ENCODE measurements at places on chromosomes 16 and 17.
A peak's percentile ranks its signal among the peaks of the same experiment; 100 is the strongest.

- no peak for DNase-seq
These were observed 17.5 kb downstream of the SLFN12L start for GRCh38 chr17:35519906-35520442.

GRCh38 chr16:89297156-89297874 is 79.8 kb downstream of the ZNF778 start:
- no peak for DNase-seq

- DNase-seq: no peak
These were observed 306.0 kb downstream of the FOXL1 start for GRCh38 chr16:86884390-86884650.

DNA sequence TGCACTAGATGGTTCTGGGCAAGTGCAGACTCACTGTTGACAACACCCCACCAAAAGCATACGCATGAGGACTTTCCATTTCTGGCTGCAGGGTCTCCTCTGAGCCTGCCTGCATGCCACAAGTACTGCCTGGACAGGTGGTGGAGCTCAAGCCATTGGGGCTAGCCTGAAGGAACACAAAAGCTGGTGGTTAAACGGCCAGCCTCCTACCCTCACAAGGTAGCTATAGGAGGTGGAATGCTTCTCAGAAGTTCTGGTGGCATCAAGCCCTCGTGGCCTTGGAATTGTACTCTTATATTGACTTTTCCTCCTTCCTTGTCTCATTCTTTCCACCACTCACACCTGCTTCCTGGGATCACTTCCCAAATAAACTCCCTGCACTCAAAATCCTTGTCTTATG is 56.6 kb upstream of the BCAR1 start:
- no peak for DNase-seq

DNA sequence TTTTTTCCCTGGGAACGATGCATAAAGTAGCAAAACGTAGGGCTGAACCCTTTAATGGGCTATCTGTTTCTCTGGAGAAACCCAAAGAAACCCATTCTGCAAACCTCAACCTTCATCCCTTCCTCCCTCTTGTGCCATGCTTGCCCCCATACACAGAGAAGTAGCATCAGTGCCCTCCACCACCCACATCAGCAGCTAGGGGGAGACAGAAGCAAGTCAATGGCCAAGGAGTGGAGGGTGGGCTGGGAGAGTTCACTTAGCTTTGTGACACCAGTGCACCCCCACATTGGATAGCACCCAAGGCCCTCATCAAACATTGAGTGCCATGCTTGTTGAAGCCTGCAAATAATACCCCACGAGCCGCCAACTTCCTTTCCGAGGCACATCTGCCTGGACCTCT is 282.4 kb downstream of the ABCC12 start:
- no peak for DNase-seq

- DNase-seq: no peak
These were observed 17.5 kb downstream of the CHMP6 start for GRCh38 chr17:81009136-81009535.

DNA sequence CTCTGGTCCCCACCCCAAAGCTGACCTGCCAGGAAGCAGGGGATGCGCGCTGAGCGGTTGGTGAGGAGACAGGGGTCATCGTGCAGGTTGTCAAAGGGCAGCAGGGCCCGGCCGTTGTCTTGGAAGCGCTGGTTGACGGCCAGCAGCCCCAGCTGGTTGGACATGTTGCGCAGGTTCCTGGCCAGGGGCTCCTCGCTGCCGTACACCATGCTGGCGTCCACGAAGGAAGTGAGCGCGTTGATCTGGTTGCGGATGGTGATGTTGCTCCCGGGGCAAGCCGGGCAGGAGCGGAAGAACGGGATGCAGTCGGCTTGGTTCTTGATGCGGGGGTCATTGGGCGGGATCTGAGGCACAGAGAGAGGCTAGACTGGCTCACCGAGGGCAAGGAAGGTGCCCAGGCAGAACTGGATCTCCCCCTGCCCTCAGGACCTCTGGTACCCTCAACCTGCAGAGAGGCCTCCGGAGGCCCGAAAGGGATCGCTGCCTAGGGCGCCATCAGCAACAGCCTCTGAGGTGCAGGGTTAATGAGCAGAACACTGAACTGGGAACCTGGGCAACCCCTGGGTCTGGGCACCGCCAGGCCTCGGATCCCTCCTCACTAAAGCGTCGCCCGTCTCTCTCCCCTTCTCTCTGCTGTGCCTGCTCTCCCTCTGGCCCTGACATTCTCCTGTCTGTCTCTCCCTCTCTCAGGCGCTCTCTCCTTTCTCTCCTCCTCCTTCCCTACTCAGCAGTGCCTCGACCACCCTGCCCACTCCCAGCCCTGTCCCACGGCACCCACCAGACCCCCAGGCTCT is 2.7 kb downstream of the MPO start:
- DNase-seq: no peak

DNA sequence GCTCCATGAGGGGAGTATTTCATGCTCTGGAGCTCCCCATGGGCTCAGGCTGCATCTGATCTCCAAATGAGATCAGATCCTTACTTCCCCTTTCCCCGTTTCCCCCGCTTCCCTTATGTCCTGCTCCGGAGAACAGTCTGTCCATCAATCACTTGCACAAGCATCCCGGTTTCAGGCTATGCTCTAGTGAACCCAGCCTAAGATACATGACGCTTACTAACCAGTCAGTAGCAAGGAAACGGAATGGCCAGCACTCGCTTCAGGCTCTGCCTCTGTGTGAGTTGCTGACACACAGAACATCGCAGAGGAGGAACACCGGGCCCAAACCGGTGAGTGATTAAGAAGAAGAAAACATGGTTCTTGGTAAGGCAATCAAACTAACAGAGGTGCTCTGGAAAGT is 9.4 kb upstream of the ATP5MC1 start:
- DNase-seq: no peak

GRCh38 chr16:77732241-77732946 is 10.1 kb downstream of the NUDT7 start:
- no peak for DNase-seq

DNA sequence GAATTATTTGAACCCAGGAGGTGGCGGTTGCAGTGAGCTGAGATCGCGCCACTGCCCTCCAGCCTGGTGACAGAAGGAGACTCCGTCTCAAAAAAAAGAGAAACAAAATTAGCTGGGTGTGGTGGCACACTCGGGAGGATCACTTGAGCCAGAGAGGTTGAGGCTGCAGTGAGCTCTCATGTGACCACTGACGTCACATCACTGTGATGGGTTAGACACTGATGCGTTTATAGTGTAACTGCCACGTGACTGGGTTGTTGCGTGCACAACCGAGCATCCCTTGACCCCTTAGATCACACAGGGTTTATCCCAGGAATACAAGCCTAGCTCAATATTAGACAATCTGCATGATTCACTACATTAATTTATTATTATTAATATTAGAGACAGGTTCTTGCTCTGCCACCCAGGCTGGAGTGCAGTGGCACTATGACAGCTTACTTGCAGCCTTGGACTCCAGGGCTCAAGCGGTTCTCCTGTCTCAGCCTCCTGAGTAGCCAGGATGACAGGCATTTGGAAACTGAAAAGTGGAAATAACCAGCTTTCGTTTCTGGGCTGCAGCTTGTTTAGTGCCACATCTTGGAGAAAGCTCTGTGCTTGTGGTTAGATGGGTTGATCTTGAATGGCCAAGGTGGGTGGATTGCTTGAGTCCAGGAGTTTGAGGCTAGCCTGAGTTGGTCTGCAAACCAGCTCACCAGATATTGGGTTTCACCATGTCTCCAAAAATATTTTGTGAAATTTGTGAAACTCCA is 26.4 kb upstream of the ABR start:
- DNase-seq: no peak

- no peak for DNase-seq
These were observed 18.5 kb downstream of the PLLP start for GRCh38 chr16:57265850-57266530.

- no peak for DNase-seq
These were observed 18.3 kb downstream of the UNC13D start for GRCh38 chr17:75825748-75826370.

DNA sequence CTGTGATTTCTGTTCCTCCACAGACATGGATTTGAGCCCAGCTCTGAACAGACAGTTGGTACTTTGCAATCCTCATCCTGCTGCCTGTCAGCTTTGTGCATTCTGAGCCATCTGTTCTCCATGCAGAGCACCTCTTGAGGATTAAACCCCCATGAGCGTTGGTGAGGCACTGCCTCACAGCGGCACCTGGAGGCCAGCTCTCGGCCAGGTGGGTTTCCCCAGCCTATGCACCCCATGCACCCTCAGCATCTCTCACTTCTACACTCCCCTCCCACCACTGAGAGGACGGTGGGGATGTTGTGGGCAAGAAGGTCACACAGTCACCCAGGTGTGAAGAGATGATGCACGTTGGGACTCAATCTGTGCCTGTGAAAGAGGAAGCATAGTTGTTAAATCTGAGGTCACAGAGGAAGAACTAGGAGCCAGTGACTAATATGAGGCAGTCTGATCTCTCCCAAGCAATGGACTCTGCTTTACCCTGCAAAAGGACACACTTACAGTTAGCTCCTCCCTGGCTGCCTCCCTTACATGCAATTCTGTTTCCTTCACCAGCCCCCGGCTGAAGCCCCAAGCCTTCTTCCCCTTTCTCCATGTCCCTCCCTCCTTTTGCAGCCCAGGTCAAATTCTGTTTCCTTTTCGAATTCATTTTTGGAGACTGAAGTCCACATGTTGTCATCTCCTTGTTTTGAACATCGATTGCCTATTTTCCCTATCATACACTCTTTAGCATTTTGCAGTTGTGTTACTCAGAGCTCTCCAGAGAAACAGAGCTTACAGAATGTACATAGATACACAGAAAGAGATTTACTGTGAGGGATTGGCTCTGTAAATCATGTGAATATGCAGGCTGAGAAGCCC is 58.5 kb downstream of the HS3ST3B1 start:
- no peak for DNase-seq

DNA sequence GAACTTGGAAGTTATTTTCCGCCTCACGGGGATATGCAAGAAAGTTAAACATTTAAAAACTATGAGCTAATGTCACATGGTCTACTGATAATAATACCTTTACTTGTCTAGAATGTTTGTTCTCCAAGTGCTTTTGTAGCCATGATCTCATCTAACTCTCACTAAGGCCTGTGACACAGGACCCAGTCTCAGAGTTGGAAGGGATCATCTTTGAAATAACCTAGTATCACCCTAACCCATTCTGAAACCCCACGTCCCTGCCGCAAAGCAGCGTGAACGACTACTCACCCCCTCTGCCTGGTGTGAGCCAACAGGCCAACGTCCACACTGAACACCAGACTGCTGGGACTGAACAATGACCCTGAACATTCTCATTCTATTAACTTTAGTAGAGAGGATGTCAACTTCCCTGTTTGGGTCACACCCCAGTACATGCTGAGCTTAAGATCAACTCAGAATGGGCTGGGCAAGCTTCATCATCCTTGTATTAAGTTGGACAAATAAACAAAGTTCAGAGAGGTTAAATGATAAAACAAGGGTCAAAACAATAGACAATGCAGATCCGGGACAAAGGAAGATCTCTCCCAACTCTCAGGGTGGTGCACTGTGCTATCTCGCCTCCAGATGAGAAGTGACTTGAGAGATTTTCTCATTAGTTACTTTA is 54.8 kb upstream of the BCAR1 start:
- DNase-seq: peak; percentile 47

DNA sequence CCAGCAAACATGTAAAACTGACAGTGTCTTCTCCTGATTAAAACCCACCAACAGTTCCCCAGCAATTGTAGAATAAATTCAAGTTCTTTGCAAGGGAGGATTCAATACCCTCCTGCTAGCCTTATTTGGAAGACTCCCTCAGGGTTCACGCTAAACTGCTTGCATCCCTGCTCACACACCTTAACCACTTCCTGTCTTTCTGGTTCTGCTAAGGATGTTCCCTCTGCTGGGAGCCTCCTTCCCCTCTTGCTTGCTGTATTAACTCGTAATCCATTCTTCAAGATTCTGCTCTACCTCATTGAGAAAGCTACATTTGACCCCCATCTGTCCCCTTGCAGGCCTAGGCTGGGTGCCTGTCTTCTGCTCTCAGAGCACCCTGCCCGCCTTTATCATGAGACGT is 2.3 kb upstream of the SHISA6 start:
- DNase-seq: no peak

DNA sequence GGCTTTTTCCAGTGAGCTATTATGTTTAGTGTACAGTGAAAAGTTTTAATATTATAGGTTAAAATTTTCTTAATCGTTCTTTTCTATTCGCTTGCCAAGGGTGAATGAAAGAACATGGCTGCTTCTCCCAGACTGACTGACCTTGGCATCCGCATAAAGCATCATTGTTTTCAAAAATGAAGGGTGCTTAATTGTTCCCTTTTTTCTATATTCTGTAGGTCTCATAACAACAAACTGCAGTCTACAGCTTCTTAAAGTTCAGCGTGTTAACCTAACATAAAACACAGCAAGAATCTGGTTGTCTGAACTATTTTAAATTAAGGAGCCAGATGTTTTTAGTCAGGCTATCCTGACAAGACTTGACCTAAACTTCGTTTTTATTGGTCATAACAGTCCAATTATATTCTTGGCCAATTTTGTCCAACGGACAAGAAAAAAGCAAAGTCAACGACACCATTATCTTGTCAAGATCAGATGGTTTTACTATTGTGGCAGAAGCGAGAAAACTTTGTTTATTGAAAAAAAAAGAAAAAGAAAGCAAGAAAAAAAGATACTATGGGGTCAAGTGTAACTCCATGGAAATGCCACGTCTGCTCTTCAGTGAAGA is 14.1 kb downstream of the C17orf58 start:
- DNase-seq: no peak

DNA sequence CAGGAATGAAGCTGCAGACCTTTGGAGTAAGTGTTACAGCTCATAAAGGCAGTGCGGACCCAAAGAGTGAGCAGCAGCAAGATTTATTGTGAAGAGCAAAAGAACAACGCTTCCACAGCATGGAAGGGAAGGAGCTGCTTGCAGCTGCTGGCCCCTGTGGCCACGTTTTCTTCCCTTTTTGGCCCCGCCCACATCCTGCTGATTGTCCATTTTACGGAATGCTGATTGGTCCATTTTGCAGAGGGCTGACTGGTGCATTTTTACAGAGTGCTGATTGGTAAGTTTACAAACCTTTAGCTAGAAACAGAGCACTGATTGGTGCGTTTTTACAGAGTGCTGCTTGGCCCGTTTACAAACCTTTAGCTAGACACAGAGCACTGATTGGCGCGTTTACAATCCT is 841.5 kb downstream of the CDH11 start:
- no peak for DNase-seq

DNA sequence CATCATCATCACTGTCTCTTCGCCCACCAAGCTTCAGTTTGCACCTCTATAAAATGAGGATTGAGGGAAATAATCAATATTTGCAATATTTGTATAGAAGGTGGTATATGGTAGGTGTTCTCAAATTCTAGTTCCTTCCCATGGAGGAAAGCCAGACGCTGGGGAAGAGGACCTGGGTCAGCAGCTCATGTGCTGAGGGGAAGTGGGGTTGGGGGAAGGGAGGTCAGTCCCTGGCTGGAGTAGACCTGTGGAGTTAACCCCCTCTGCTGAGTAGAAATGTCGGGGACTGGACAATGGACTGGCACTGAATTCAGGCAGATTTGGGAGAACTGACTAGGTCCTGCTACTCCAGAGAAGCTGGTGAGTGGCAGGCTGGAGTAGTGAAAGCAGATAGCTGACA is 12.8 kb upstream of the ITGB3 start:
- DNase-seq: no peak

DNA sequence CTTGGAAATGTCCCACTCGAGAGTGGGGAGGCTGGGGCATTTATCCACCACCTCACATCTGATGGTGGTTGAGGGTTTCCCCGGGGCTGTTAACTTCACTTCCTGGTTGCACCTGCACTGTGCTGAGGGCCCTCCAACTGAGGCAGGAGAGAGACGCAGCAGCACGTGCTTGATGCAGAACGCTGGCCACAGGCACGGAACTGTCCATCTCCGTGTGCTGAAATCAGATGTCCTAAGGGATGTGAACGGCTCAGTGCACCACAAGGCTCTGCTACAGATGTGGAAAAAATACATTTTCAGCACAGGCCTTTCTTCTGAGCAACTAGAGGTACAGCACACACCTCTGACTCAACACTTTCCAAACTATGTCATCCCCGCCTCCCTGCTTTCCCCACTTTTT is 114.8 kb upstream of the C16orf82 start:
- no peak for DNase-seq
